GM10248 (cell line): ENCODE measurements at places on chromosomes 12 and 14.
A peak's percentile ranks its signal among the peaks of the same experiment; 100 is the strongest.

DNA sequence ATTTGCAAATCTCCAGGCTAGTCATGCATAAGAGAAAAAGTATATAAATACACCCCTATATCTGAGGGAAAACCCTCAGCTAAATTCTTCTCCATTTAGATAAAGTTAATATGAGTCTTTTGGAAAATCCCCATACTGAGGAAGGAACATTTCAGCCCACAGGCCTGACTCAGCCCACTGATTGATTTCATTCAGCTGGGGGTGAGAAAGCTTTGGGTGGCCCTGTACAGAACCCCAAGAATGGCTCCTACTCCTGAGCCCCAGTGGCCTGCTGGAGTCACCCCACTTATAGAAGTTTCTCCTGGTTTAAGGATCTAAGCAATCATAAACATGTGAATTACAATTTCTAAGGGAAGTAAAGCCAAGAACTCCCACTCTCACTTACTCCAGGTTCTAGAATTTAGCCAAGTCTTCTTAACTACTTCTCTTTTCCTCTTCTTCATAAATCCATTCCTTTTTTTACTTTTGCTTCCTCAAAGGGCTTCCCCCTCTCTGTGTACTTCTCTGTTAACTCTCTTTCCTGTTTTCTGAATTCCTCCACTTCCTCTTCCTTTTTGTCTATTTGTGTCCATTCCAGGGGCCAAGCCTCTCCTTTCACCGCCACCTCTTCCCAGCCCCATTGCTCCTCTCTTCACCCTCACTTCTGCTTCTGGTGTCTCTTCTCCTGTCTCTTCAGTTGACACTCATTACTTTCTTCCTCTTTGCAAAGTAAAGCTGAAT lies 21.0 kb downstream of the RTN1 start:
- no peak for DNase-seq

GRCh38 chr12:9843407-9843806 lies 16.1 kb downstream of the KLRF1 start:
- DNase-seq: no peak

DNA sequence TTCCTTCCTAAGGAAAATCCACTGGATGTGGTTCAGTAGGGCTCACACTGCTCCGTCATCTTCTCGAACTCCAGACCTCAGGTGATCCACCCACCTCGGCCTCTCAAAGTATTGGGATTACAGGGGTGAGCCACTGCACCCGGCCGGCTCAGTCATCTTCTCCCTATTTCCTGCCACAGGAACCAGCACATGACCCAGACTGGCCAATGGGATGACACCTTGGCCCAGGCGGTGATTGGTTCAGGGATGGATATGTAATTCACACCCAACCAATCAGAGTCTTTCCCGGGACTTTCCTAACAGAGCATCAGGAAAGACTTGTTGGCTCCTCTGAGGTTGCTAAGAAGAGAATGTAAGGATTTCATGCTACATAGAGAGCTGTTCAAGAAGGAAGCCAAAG lies 19.2 kb upstream of the C12orf76 start:
- no peak for DNase-seq

DNA sequence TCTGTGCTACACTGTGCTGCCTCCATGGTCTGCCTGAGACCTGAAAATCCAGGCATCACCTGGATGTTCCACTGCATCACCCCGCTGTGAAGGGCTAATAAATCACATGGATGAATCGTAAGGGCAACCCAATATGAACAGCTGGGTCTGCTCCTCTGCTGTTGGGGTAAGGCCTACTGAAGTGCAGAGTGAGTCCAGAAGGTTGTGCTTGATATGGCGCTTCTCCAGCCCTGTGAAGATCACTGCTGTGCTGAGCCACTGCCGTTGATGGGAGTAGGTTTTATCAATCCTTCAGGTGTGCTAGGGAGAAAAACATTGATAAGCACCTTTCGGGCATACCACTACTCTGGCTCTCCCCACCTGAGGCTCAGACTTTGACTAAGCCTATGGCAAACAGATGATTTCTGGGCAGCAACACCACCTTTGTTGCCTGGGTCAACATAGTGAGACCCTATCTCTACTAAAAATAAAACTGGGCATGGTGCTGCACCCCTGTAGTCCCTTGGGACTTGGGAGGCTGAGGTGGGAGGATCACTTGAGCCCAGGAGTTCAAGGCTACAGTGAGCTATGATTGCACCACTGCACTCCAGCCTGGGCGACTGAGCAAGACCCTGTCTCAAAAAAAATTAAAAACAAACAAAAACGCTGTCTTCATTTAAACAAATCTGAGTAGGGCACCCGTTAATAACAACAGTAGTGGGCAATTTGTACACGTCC lies 1.7 kb downstream of the ACVRL1 start:
- DNase-seq: no peak

GRCh38 chr14:56147986-56148901 lies 30.0 kb downstream of the PELI2 start:
- no peak for DNase-seq

DNA sequence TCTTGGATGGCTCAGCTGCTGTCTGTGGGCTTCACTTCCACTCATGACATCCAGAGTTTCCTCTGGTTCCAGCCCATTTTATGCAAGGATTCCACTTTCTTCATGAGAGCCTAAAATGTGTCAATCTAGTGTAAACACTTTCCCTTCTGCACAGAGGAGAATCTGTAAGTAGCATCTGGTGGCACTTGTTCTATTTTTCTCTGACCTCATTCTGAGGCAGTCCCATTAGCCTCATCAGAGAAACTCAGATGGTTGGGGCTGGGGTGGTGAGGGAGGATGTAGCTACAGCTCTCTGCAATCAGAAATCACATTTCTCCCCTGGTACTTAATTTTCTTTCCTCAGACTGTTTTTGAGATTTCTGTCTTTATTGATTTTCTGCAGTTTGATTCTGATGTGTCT lies 81.6 kb downstream of the PRMT8 start:
- DNase-seq: no peak

- DNase-seq: no peak
Measured at GRCh38 chr14:103121846-103122584, 1.2 kb upstream of the TNFAIP2 start.

DNA sequence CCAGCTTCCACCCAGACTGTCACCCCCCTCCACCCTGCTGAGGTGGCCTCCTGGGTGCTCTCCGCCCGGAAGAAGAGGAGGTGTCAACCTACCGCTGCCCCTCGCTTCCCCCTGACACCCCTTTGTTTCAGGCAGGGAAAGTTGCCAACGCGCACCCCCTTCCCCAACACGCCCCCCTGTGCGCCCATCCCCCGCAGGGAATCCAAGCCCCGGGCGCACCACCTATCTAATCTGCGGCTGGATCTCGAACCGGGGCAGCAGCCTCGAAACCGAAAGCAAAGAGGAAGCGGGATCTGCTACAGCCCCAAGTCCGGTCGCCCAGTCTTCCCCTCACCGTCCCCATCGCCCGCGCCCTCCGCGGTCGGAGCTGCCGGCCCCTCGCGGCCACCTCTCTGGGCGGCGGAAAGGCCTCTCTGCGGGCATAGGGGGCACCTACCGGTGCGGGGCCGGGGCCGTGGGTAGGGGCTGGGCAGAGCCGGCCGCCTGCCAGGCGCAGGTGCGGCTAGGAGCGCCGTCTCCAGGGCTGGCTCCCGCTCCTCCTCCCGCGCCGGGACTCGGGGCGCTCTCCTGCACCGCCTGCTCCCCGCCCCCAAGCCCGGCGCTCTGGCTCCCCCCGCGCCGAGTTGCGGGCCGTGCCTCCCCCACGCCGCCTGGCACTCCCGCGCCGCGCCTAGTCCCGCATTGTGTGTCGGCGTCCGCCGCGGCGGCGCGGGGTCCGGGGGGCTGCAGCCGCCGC lies 18.3 kb upstream of the PLEKHH1 start:
- peak; percentile 62 for DNase-seq

GRCh38 chr14:99595034-99595433 lies 9.0 kb downstream of the CCDC85C start:
- DNase-seq: peak; percentile 67

- no peak for DNase-seq
Measured at GRCh38 chr12:5176036-5176435, 132.4 kb downstream of the KCNA5 start.

DNA sequence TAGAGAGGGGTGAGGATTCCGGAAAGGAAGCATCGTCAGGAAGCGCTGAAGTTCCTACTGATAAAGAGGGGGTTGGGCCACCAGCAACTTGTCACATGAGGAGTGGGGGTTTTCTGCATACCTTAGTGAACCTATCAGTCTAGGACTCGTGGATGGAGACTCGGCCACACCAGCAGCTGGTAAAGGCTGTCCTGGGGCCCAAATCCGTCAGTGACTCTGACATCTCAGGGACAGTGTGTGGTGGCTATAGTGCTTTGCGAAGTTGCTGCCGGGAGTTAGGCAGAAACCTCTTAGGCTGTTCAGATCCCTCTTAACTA lies 16.4 kb downstream of the RNASE2 start:
- DNase-seq: no peak

GRCh38 chr12:92634730-92635129 lies 68.1 kb upstream of the PLEKHG7 start:
- DNase-seq: no peak

GRCh38 chr14:34093883-34094282 lies 143.0 kb upstream of the EGLN3 start:
- DNase-seq: no peak

DNA sequence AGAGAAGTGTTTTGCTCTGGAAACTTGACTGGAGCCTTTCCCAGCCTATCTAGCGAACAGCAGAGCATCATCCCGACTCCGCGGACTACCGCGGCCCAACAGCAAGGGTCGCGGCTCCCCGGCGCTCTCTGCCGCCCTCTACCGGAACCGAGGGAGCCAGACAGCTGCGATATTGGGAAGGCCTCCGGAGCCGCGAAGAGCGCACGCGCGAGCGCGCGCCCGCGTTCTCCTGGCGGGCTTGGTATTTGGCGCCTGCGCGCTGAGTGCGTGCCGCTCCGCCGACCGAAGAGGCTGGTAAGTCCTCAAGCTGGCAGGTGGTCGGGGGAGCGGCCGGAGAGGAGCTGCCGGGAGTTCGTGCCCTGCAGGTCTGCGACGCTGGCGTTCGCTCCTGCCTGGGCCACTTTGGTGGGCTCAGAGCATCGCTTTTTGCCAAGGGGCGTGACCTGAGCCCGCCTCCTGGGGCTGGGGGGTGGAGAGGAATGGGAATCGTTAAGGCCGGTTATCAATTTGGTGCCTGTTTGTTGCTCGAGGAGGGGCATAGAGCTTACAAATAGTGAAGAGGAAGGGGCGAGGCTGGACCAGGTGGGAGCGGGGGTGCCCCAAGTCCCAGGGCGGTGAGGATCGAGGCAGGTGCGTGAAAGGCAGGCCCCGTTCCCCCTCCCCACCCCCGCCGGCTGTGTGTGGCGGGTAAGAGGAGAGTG lies at the start of gene TMEM106C:
Gene TMEM106C (plus strand): TSS at position 257 of the 701 bp plus-strand sequence. CDS start 641 bp downstream, outside the sequence.
- DNase-seq: peak; percentile 100

- peak; percentile 72 for DNase-seq
Measured at GRCh38 chr12:113961921-113962710, 4.0 kb downstream of the RBM19 start.

DNA sequence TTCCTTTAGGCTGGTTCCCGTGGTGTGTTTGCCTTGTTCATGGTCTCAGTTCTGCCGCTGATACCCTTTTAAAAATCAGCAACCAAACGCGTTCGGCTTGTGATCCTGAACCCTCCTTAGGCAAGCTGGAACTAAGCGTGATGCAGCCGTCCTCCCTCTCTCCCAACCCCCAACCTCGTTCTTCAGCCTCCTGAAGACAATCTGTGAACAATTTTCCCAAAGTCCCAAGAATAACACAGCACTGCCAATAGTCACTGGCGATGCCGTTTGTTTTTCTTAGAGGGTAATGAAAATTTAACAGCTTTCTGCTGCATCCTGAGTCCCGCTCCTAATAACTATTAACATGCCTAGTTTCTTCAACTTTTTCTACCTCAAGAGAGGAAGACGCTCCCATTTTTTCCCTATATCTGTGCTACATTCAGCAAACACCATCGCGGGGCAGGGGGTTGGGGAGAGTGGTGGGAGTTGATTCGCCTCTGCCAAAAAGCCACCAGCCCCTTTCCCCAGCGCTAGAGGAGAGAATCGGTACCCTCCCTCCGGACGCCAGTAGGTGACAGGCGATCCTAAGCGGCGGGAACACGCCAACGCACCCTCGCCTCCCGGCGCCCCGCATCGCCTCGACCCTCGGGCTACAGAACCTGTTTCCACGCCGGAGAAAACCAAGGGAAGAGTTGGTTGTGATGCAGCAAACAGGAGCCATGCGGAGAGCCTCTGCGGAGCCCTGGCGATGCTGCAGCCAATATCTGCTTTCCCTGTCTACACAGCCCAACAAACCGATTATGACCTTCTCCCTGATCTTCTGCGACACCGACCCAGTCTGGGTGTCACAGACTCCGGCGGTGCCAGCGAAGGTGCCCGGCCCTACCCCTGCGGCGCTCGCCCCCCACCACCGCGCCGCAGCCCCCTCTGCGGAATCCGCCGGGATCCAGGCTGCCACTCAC lies 752 bp downstream of the PRICKLE1 start:
- peak; percentile 32 for DNase-seq

DNA sequence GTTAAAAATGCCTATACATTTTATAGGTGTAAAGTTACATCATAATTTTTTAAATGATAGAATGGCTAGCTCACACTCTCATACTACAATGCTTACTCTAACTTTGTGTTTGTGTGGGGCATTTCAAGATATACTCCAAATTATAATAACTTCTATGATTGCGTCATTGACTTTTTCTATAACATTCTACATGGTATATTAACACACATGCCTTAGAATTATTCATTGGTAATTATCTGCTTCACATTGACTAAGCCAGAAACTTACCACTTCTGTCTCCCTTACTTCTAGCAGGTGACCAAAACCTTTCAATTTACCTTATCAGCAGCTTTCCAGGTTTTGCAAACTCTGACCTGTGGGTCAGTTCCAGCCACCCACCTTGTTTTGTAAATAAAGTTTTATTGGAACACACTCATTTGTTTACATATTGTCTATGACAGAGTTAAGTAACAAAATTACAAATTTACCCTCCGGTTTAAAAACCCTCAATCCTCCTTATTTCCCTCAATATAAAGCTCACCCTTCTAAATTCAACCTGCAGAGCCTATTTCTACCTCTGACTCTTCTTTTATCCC lies 12.7 kb upstream of the FLRT2 start:
- no peak for DNase-seq

- no peak for DNase-seq
Measured at GRCh38 chr12:79689061-79689476, 1.7 kb downstream of the PAWR start.

DNA sequence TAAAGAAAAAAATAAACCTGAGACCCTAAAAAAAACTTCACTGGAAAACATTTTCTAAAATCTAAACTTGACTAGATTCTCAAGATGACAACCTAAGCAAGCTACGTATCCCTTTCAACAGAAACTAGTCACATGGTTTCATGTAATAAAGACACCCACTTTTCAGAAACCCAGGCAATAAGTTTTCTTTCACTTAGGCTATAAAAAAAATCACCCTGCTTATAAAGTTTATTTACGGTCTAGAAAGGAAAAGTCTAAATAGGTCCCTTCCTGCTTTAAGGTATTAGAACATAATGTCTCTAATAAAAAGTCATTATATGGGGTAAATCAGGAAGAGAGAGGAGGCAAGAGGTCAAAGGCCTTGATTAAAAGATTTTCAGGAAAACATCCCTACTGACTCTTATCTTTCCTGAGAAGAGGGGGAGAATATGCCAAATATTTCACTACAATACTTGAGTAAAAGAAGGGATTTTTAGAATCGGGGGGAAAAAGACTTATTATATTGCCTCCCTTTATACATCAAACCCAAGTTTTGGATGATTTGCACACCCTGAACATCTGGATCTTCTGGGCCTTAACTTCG lies 9.5 kb downstream of the CLIP1 start:
- DNase-seq: peak; percentile 62

GRCh38 chr14:53807542-53807941 lies 149.1 kb downstream of the BMP4 start:
- DNase-seq: no peak

- no peak for DNase-seq
Measured at GRCh38 chr14:104373055-104373854, 206.3 kb upstream of the C14orf180 start.

GRCh38 chr14:96863327-96863985 lies 66.3 kb downstream of the VRK1 start:
- no peak for DNase-seq
